ENCODE measurements at places on chromosomes 16 and 17.

- DNase-seq, result no peak
Measured at GRCh38 chr16:30982548-30983288, 2.3 kb upstream of the HSD3B7 start.

DNA sequence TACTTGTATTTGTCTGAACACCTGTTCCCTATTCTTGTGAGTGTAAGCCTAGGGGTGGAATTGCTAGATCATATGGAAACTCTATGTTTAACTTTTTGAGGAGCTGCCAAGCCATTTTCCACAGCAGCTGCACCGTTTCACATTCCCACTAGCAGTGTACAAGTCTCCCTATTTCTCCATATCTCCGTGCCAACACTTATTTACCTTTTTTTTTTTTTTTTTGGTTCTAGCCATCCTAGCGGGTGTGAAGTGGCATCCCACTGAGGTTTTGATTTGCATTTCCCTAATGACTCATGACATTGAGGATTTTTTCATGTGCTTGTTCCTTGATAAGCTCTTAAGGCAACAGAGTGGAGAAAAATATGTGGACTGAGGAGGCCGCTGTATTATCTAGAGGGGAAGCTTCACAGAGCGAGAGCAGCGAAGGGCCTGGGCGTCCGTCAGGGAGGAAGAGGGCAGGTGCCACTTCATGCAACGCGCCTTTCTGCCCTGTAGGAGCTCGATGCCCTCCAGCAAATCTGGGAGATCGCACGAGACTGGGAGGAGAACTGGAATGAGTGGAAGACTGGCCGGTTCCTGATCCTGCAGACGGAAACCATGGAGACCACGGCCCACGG, 50.0 kb downstream of the DNAH2 start:
- no peak for DNase-seq

- DNase-seq, result no peak
Measured at GRCh38 chr17:54882950-54883349, 17.7 kb upstream of the TOM1L1 start.

GRCh38 chr17:37839196-37839978, 84.8 kb upstream of the TBC1D3K start:
- DNase-seq, result no peak

- DNase-seq, result no peak
Measured at GRCh38 chr17:58352596-58353388, 791 bp upstream of the SUPT4H1 start.
